ENCODE measurements at places on chromosomes 2 and 18. TPM values are rescaled to one million over a fixed set of nuclear protein-coding genes. Genes with fewer than 3 reads are reported as not detected.

- peaks cover 21% of the 10 kb centered on the region for H3K27me3 ChIP-seq
- H3K4me3 ChIP-seq = peak overlapping the region; percentile 29
- H3K27ac ChIP-seq = no peak overlapping the region
- DNase-seq = peak; percentile 37
Observed at GRCh38 chr2:25088817-25089516, 47.1 kb downstream of the EFR3B start.

GRCh38 chr2:118823633-118824032, 23.8 kb downstream of the EN1 start:
- peaks cover 11% of the 10 kb centered on the region for H3K4me1 ChIP-seq
- DNase-seq = no peak
- 0 out of 2 replicates have a peak, but pooled peaks cover 5% of the 10 kb centered on the region for H3K27me3 ChIP-seq
- H3K4me3 ChIP-seq = no peak overlapping the region
- H3K27ac ChIP-seq = no peak overlapping the region
- no peaks in the 10 kb centered on the region for H3K36me3 ChIP-seq

DNA sequence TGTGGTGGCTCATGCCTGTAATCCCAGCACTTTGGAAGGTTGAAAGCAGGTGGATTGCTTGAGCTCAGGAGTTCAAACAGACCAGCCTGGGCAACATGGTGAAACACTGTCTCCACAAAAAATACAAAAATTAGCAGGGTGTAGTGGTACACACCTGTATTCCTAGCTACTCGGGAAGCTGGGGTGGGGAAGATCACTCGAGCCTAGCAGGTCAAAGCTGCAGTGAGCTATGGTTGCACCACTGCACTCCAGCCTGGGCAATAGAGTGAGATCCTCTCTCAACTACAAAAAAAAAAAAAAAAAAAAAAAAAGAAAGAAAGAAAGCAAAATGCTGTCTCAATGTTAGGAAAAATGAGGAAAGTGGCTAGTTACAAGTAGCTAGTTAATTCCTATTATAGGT, 56.8 kb downstream of the TRIP12 start:
- no peaks in the 10 kb centered on the region for H3K27me3 ChIP-seq
- 0 out of 2 replicates have a peak, but pooled peaks cover 3% of the 10 kb centered on the region for H3K36me3 ChIP-seq

GRCh38 chr2:88199912-88200682, 30.0 kb downstream of the THNSL2 start:
- H3K27ac ChIP-seq = no peak overlapping the region
- no peaks in the 10 kb centered on the region for H3K36me3 ChIP-seq

DNA sequence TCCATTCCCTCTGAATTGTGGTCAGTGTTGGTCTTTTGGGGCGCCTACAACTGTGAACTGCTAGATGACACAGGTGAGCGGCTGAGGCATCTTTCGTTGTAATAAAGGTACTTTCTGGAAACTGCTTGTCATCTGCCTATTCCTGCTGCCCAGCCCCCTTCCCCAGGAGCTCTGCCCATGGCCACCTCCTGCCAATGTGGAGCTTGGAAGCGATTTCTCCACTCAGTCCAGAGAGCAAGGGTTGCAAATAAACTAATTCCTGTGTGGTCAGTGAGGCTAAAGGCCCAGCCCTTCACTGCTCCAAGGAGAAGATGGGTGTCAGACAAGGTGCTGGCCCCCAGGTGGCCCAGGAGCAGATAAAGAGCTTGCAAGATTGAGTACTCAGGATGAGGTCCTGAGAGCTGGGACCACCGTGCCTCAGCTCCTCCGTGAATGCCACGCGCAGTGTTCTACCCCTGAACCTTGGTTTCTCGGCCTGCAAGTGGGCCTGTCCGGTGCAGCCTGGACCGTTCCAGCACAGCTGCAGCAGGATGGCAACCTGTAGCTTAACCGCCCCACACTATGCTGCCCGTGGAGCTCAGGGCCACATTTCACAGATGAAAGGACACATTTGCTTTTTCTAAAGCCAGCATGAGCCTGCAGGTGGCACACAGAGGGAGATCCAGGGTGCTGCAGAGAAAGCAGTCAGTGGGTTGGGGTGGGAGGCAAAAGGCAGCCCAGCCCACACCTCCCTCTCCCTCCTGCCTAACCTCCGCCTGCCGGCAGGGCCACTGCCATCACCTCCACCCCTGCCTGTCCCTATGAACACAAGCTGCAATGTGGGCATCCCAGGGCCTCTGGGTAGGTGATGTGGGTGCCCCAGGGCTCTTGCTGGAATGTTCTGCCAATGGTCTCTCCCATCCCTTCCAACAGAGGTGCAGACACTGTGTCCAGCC, 78.7 kb upstream of the OTOF start:
- peaks cover 9% of the 10 kb centered on the region for H3K27me3 ChIP-seq
- no peaks in the 10 kb centered on the region for H3K36me3 ChIP-seq
- no peaks in the 10 kb centered on the region for H3K4me1 ChIP-seq
- DNase-seq = no peak
- H3K27ac ChIP-seq = no peak overlapping the region

GRCh38 chr2:63545023-63545422, 43.3 kb downstream of the WDPCP start:
- peak; percentile 19 for DNase-seq
- H3K4me3 ChIP-seq = no peak overlapping the region
- no peaks in the 10 kb centered on the region for H3K4me1 ChIP-seq
- H3K27me3 ChIP-seq = no peaks in the 10 kb centered on the region

DNA sequence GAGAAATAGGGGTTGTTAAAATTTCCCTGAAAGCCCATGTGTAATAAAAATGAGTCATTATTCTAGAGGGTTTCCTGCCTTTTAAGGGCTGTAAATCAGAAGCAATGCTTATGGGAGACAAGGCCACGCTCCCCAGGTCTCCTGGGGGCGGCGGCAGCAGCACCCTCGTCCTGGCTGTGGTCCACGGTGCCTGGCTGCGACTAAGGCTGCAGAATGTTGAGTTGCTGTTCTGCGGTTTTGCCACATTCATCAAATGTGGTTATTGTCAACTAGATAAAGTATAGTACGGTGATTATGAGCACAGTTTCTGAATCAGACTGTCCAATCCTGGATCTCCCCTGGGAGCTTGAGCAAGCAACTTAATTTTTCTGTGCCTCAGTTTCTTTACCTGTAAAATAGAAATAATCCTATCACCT, 11.9 kb upstream of the AGFG1 start:
- no peak overlapping the region for H3K27ac ChIP-seq
- H3K4me3 ChIP-seq = no peak overlapping the region

DNA sequence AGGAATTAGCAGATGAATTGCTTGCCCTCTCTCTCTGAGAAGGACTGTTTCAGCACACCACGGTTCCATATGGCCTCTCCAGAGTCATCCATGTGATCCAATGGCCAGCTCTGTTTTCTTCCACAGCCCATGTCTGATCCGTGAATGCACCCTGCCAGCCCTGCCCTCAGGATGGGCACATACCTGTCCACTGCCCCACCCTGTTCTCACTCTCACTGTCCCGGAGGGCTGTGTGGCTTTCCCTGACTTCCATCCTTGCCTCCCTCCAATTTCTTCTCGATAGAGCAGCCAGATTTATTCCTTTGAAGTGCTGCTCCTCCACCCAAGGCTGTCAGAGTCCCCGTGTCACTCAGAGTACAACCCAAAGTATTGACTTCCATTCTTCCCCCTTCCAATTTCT, 343.1 kb downstream of the TGIF1 start:
- no peak overlapping the region for H3K27ac ChIP-seq
- H3K4me3 ChIP-seq = no peak overlapping the region
- H3K36me3 ChIP-seq = no peaks in the 10 kb centered on the region
- DNase-seq = no peak

- H3K27ac ChIP-seq = no peak overlapping the region
- no peaks in the 10 kb centered on the region for H3K4me1 ChIP-seq
- no peak for DNase-seq
- no peaks in the 10 kb centered on the region for H3K27me3 ChIP-seq
- H3K4me3 ChIP-seq = no peak overlapping the region
Observed at GRCh38 chr2:119206201-119206600, 17.4 kb upstream of the STEAP3 start.

DNA sequence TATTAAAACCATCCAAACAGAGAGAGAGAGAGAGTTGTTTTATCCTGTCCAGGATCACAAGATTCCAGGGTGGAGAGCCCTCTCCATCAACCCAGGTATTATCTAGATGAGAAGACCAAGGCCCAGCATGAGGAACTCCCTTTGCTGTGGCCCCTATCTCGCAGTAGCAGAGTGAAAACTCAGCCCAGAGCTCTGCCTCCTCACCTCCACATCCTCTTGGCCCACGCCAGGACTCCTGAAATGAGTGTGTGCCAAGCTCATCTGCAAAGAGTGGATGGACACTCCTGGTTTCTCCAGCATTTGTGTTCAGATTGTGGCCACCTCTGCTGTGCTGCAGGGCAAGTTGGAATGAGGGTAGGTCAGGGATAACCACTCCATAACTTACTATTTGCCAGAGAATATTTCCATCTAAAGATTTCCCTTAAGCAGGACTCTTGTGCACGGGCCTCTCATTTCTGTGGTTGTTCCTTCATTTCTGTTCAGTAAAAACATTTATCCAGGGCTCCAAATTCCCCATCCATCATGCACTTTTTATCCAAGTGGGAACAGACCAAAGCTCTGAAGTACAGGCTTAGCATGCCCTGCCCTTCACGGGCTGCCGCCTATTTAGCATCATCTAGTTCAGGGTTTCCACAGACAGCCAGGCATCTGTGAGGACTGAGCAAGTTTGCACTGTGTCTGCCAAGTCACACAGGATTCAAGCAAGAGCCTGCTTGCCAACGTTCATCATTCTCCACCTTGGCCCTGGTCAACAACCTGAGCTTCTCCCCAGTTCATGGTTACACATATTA, 583.2 kb upstream of the ID2 start:
- H3K4me3 ChIP-seq = no peak overlapping the region
- no peaks in the 10 kb centered on the region for H3K4me1 ChIP-seq
- H3K27ac ChIP-seq = no peak overlapping the region
- H3K36me3 ChIP-seq = no peaks in the 10 kb centered on the region

DNA sequence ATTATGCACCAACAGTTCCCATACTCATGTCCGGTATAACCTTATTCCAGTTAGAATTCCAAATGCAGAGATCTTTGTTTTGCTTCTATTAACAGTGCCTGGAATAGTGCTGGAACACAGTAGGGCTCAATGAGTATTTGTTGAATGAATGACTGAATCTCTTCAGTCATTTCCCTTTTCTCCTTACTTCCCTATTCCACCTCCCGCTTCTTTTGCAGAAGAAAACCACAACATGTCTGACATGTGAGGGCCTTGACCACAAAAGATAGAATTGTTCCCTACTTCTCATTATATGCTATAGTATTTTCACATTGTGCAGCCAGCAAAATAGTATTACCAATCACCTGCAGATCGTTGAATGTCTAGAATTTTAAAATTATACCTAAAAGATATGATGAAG, 19.5 kb upstream of the HNRNPLL start:
- no peaks in the 10 kb centered on the region for H3K27me3 ChIP-seq
- H3K36me3 ChIP-seq = no peaks in the 10 kb centered on the region
- DNase-seq = no peak
- no peaks in the 10 kb centered on the region for H3K4me1 ChIP-seq
- H3K4me3 ChIP-seq = no peak overlapping the region

DNA sequence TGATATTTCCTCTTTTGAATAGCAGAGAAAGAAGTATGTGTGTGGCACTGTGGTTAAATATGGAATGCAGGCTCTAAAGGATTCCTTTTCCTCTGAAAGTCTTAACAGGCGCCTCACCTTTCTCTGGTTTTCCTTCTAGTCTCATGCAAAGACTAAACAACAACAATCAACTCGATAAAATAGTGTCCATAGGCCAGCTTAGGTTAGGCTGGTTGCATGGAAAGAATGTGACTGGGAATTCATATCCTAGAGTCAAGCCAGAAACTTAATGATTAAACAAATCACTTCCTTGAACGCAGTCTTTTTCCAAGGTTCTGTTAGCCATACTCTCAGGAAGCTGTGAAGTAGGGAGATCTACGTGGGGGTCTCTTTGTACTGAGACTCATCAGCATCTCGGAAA, 800.8 kb upstream of the ID2 start:
- H3K36me3 ChIP-seq = peaks cover 31% of the 10 kb centered on the region
- peak overlapping the region; percentile 99 for H3K27ac ChIP-seq
- peak overlapping the region; percentile 54 for H3K4me3 ChIP-seq

- no peak overlapping the region for H3K27ac ChIP-seq
- DNase-seq = no peak
- no peaks in the 10 kb centered on the region for H3K36me3 ChIP-seq
- no peaks in the 10 kb centered on the region for H3K4me1 ChIP-seq
- H3K27me3 ChIP-seq = no peaks in the 10 kb centered on the region
Observed at GRCh38 chr18:61869636-61870035, 23.2 kb downstream of the RNF152 start.

DNA sequence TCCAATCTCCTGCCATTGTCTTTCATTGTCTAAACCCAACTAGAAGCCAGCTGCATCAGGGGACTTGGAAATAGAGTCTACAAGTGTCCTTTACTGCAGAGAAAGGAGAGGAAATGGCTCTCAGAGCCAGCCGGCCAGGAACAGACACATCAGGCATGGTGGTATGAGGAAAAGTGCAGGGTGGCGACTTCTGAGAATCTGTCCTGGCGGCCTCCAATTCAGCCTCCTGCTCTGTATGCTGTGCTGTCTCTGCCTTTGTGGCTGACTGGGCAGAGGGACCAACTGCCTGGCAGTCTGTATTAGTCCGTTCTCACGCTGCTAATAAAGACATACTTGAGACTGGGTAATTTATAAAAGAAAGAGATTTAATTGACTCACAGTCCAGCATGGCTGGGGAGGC, 36.8 kb upstream of the AQP4 start:
- no peaks in the 10 kb centered on the region for H3K27me3 ChIP-seq
- peaks cover 4% of the 10 kb centered on the region for H3K36me3 ChIP-seq
- H3K4me3 ChIP-seq = no peak overlapping the region
- no peak overlapping the region for H3K27ac ChIP-seq

DNA sequence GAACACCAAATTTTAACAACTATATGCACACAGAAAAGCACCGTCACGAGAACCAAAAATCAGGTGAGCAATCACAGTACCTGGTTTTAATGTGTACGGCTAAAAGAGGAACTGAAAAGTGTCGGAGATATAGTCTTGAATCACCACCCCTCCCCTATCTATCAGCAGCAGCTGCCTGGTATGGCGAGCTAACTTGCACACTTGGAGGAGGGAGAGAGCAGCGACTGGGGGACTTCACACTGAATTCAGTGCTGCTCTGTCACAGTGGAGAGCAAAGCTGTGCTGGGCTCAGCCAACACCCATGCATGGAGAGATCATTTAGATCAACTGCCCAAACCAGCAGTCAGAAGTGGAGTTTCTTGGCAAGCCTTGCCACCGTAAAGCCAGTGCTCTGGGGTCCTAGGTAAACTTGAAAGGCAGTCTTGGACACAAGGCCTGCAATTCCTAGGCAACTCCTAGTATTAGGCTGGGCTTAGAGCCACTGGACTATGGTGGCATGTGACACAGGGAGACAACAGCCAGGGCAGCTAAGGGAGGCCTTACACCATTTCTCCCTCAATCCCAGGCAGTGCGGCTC, 89.2 kb upstream of the CD226 start:
- no peak for DNase-seq
- H3K27me3 ChIP-seq = no peaks in the 10 kb centered on the region
- no peak overlapping the region for H3K4me3 ChIP-seq
- no peak overlapping the region for H3K27ac ChIP-seq

- no peak overlapping the region for H3K27ac ChIP-seq
- DNase-seq = no peak
- H3K27me3 ChIP-seq = no peaks in the 10 kb centered on the region
Observed at GRCh38 chr2:153408710-153409385, 69.7 kb downstream of the RPRM start.

DSG3 gene
- not detected for total RNA-seq

SLC38A11 gene
- total RNA-seq = not detected

KIF1A gene
- total RNA-seq = 214 TPM

USP37 gene
- total RNA-seq = 21.0 TPM

LCT gene
- not detected for total RNA-seq

IKZF2 gene
- total RNA-seq = 3.1 TPM

PIEZO2 gene
- total RNA-seq = 8.2 TPM

CCL20 gene
- not detected for total RNA-seq

GPN1 gene
- 41.2 TPM for total RNA-seq

All from GM23338 (cell line).